Activated T-helper 1 cell treated with anti-CD3 and anti-CD28 coated beads, Interleukin-2, amount 50 U/mL, for 16 hours (primary cell): ENCODE measurements at places on chromosomes 5 and 9.

DNA sequence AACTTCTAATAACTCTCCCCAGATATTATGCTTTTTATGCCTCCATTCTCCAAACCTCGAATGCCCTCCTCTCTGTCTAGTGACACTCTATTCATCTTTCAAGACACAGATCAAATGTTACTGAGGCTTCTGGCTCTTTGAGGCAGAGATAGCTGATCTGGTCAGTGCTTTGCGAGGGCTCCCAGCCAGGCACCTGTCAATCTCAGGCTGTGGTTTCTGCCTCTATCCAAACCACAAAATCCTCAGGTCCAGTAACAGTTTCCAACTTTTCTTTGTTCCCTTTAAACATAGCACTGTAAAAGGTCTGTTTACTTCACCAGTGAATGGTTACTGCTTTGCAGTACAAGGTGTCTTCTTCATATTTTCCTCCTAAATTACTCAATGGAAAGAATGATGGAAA is 11.5 kb upstream of the STK32A start:
- no peak for DNase-seq

DNA sequence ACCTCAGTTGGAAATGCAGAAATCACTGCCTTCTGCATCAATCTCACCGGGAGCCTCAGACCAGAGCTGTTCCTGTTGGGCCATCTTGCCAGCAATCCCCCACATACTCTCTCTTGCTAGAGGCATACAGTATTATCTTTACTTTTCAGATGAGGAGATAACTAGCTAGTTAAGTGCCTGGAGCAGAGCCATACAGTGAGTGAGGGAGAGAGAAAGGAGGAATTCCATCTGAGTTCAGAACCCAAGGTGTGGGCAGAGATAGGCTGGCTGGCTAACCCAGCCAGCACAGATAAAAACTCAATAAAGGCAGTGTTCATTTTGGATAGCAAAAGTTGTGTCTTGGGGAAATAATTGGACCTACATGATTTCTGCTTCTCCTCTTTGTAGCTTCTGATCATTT is 268.0 kb upstream of the KIF2A start:
- DNase-seq = no peak

DNA sequence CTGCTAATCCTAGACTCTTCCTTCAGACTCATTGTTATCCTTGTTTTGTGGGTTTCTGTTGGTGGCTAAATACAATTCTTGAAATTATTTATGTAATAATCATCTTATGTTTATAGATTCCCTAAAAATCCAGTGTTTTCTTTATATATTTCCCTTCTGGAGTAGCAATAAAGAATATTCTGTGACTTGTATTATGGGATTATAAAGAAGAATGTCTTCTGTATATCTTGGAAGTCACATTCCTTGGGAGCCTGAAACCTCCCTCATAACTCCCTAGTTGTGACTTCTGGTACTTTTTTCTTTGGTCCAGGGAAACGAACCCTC is 356.1 kb downstream of the TMEM167A start:
- no peak for DNase-seq

GRCh38 chr5:115785381-115786065 is 30.9 kb downstream of the CDO1 start:
- DNase-seq = no peak

GRCh38 chr5:84433461-84433860 is 48.8 kb upstream of the EDIL3 start:
- DNase-seq = no peak

GRCh38 chr9:128056887-128057723 is 10.0 kb downstream of the NAIF1 start:
- DNase-seq = no peak

DNA sequence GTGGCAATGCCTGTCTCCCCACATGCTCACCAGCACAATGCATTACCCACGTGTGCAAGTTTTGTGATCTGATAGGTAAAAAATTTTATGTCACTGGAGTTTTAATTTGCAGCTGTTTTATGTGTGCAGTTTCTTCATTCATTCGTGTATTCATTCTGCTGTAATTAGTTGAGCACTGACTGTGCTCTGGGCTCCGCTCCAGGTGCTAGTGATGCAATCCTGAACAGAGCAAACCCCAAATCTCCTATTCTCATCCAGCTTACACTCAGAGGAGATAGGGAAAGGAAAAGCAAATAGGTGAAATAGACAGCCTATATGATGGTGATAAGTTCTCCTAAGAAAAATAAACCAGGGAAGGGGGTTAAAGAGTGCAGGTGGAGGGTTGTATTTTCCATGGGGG is 148.4 kb downstream of the TENT4A start:
- no peak for DNase-seq

- DNase-seq = no peak
Measured at GRCh38 chr5:156597276-156597675, 252.8 kb upstream of the PPP1R2B start.

DNA sequence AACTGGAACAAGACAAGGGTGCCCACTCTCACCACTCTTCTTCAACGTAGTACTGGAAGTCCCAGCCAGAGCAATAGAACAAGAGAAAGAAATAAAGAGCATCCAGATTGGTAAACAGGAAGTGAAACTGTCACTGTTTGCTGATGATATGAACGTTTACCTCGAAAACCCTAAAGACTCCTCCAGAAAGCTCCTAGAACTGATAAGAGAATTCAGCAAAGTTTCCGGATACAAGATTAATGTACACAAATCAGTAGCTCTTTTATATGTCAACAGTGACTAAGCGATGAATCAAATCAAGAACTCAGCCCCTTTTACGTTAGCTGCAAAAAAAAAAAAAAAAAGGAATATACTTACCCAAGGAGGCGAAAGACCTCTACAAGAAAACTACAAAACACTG is 306.6 kb downstream of the PLK2 start:
- no peak for DNase-seq

- no peak for DNase-seq
Measured at GRCh38 chr9:20790721-20791120, 106.7 kb downstream of the FOCAD start.

- no peak for DNase-seq
Measured at GRCh38 chr5:99061299-99061698, 132.5 kb upstream of the CHD1 start.

- no peak for DNase-seq
Measured at GRCh38 chr5:1429496-1429895, 15.7 kb downstream of the SLC6A3 start.

GRCh38 chr9:132030626-132031325 is 48.9 kb downstream of the MED27 start:
- DNase-seq = no peak

DNA sequence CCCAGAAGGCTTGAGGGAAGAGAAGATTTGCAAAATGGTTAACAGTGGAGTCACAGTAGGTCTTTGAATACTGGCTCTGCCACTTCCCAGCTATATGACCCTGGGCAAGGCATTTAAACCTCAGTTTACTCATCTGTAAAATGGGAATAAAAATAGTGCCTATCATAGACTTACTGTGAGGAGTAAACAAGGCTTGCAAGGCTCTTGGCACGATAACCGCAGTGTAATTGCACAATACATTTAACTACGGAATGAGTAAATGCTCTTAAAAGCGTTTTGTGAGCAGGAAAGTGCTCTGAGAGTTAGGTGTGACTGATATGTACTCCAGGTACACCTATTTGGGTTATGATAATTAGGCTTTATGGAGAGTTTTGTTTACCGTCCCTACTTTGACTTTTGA is 8.4 kb downstream of the SLC36A3 start:
- DNase-seq = no peak

DNA sequence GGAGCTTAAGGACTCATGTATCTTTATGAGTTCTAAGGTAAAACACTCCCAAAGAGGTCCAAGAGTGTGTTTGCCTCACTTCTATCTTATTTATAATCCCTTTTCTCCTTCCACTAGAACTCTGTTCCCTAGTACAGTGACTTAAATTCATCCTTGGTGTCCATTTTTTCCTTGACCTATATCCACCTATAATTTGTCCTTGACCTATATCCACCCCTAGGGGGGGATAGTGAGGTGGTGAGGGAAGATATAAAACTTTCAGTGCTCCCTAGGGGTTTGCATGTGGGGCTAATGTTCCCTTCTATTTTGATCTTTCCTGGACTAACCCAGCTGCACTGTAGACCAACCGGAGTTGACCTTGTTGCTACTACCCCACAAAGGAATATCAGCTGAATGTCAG is 83.5 kb upstream of the GNAQ start:
- DNase-seq = no peak

DNA sequence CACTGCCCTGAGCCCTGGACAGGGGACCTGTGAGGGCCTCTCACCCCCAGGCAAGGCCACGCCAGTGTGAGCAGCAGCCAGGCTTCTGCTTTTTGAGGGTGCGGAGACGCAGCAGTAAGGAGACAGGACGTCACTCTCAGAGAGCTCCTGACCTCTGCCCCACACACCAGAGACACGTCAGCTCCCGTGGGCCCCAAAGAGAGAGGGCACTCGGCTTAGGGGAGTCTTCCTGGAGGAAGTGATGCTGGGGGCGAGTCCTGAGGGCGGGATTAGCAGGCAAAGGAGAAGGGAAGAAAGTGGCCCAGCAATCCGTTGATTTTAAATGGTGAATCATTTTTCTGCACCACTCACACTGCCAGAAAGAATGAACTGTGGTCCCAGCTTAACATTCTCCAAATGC is 24.0 kb upstream of the SLC9A3 start:
- no peak for DNase-seq

DNA sequence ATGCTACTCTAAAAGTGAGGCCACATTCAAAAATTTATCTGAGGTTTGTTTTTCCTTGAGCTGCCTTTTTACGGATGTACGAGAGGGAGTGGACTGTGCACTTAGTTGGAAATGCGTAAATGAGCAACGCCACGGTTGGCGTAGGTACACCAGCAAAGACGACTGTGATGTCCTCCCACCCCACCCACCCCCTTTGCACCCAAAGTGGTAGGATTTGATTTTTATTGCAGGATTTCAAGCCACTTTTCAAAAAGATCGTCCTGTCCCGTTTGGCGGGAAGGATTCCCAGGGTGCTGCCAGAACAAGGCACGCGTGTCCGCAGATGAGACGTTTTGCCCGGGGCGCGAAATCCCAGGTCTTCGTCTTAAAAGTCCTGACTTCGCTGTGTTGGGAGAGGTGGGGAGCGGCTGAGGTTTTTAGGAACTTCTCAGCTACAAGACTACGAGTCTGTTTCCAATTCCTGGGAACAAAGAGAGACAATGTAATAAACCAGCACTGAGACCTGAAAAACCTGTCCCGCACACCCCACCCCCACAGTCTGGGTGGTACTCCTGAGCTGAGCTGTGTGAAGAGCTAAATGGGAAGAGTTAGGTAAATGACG is 1.0 kb upstream of the TLE1 start:
- no peak for DNase-seq

- no peak for DNase-seq
Measured at GRCh38 chr9:129656795-129657390, 8.6 kb upstream of the PRRX2 start.

- peak; percentile 49 for DNase-seq
Measured at GRCh38 chr9:129139993-129140396, 28.8 kb downstream of the PTPA start.

GRCh38 chr5:94057655-94058054 is 316.3 kb upstream of the POU5F2 start:
- no peak for DNase-seq

- DNase-seq = no peak
Measured at GRCh38 chr9:4985386-4986266, 554 bp downstream of the JAK2 start.

- no peak for DNase-seq
Measured at GRCh38 chr5:10858945-10859344, 97.9 kb upstream of the DAP start.

GRCh38 chr5:72557167-72558045 is 50.2 kb upstream of the ZNF366 start:
- no peak for DNase-seq

- DNase-seq = no peak
Measured at GRCh38 chr9:100397529-100398266, 29.2 kb upstream of the MSANTD3 start.

DNA sequence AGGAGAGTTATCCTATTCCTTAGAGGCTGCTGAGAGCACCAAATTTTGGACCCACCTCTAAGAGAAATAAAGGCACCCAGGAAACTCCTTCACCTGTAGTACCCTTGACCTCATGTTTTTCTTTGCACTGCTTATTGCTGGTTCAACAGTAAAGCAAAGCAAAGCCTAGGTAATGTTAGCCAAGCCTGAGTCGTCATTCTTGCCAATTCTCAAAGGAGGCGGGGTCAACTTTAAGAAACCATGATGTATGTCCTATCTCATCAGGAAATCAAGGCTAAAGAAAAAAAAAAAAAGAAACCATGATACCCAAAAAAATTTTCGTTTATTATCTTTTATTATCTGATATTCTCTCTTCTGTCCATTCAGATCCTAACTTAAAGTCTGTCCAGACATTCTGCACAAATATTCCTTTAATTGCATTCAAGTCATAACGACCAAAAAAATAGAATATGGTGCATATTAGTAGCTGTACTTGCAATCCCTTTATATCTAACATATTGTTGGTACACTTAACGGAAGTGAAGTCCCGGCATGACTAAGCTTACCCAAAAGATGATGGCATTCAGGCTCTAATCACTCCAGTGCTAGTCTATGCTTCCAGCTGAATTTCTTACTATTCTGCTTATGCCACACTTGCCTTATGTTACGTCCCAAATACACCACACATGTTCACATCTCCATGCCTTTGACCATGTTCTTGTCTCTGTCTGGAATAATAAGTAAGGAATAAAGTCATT is 1.8 kb downstream of the AUH start:
- no peak for DNase-seq

- no peak for DNase-seq
Measured at GRCh38 chr9:78713614-78714405, 416.9 kb downstream of the PSAT1 start.

- no peak for DNase-seq
Measured at GRCh38 chr9:109969011-109969410, 189.0 kb downstream of the PALM2AKAP2 start.

DNA sequence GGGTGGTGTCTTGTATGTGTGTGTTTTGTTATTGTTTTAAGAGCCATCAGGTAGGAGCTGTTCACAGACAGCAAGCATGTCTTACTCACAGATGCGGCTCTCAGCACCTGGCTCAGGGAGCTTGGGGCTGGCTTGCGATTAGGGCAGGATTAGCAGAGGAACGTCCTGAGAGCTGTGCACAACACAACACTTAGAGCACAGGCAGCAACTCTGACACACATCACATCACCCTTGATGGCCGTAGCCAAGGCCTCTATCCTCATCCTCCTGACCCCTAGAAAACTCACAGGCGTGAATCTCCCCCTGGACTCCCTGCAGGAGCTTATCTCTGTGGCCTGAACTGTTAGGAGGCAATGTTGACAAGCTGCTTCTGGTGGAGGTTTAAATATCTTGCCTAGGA is 7.1 kb upstream of the IL17B start:
- no peak for DNase-seq

DNA sequence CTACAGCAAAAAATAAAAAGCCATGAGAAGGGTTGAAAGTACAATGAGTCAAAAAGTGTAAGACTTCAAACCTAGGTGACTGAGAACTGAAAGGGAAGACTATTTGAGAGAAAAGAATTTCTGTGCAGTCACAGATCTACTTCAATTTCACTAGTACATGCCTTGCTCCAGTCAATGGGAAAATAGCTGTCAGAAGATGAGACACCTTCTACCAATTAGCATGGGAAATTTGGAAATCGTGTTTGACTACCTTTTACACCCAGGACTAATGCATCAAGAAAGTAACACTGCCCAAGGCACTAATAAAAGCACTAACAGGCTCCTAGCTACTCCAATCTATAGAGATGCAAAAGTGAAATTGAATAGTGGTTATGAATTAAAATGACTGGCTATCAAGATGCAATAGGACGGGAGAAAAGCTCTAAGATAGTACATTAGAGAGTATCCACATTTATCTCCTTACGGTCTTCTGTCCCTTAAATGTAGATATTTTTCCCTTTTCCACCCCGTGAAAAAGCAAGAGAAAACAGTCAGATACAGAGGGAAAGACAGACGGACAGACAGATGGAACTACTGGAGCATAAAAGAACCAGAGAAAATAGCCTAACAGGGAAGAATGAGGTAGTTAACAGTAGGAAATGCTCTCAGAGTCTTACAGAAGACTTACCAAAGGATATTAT is 15.2 kb downstream of the ERP44 start:
- DNase-seq = no peak
